T-helper 2 cell (primary cell): ENCODE measurements at places on chromosomes 11 and 22.
A peak's percentile ranks its signal among the peaks of the same experiment; 100 is the strongest.

GRCh38 chr11:19555266-19555665, 157.4 kb upstream of the NAV2 start:
- DNase-seq = no peak

GRCh38 chr22:19478901-19479354, at the start of gene UFD1:
Gene UFD1 (minus strand): TSS chr22:19479193. CDS start chr22:19479085, 108 bp downstream.
- peak; percentile 74 for DNase-seq

- DNase-seq = no peak
Measured at GRCh38 chr11:8315954-8316353, 52.3 kb upstream of the LMO1 start.

- DNase-seq = no peak
Measured at GRCh38 chr11:10746871-10747270, 4.2 kb upstream of the CTR9 start.

- DNase-seq = no peak
Measured at GRCh38 chr22:45512363-45512762, 9.7 kb downstream of the FBLN1 start.

- DNase-seq = no peak
Measured at GRCh38 chr11:130647371-130647770, 198.9 kb downstream of the ADAMTS15 start.

GRCh38 chr11:71176812-71177211, 75.6 kb downstream of the SHANK2 start:
- DNase-seq = no peak

GRCh38 chr11:76030286-76030685, 176.0 kb downstream of the WNT11 start:
- DNase-seq = no peak

GRCh38 chr11:57274904-57275498, 38.0 kb upstream of the APLNR start:
- DNase-seq = no peak

- DNase-seq = no peak
Measured at GRCh38 chr22:36162127-36163034, 1.8 kb upstream of the APOL3 start.

GRCh38 chr11:63961608-63962412, 12.6 kb upstream of the COX8A start:
- no peak for DNase-seq

- no peak for DNase-seq
Measured at GRCh38 chr22:37507731-37508130, 11.5 kb downstream of the CARD10 start.

- no peak for DNase-seq
Measured at GRCh38 chr11:1938343-1939005, 8.7 kb upstream of the MRPL23 start.
